Activated CD4-positive, alpha-beta T cell treated with anti-CD3 and anti-CD28 coated beads, Interleukin-2, amount 50 U/mL, for 1 hour (primary cell): ENCODE measurements at places on chromosomes 2 and 18.

DNA sequence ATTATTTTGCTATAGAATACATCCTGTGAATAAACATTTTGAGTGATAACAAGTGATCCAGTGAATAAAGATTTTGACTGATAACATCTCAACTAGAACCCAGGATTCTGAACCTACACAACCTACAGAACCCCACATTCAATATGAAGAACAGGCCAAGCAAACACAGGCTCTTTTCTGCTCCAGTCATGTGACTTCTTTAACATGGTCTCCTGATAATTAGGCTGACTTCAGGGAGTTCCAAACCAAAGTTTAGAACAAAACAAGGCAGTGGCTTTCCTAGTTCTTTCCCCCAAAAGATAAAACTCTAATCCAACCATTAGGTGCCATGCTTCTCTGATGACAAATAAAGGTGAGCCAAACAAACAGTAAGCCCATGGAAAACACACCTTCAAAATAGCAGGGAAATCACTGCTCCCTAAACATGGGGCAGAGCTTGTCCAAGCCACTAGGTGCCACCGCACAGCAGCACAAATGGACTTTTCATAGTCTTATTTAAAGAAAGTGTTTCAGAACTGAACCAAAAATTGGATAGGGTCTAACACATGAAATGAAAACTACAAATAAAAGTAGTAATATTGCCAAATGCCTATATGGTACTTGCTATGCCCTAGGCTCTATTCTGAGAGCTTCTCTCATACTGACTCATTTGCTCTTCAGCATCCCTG lies 95.3 kb downstream of the EVA1A start:
- DNase-seq = no peak

GRCh38 chr18:49656073-49656692 lies 94.3 kb downstream of the LIPG start:
- no peak for DNase-seq

GRCh38 chr2:37868866-37869265 lies 56.2 kb upstream of the RMDN2 start:
- no peak for DNase-seq

- no peak for DNase-seq
Measured at GRCh38 chr2:40606862-40607261, 155.0 kb upstream of the SLC8A1 start.

- DNase-seq = no peak
Measured at GRCh38 chr2:17813742-17814473, 2.4 kb upstream of the MSGN1 start.

DNA sequence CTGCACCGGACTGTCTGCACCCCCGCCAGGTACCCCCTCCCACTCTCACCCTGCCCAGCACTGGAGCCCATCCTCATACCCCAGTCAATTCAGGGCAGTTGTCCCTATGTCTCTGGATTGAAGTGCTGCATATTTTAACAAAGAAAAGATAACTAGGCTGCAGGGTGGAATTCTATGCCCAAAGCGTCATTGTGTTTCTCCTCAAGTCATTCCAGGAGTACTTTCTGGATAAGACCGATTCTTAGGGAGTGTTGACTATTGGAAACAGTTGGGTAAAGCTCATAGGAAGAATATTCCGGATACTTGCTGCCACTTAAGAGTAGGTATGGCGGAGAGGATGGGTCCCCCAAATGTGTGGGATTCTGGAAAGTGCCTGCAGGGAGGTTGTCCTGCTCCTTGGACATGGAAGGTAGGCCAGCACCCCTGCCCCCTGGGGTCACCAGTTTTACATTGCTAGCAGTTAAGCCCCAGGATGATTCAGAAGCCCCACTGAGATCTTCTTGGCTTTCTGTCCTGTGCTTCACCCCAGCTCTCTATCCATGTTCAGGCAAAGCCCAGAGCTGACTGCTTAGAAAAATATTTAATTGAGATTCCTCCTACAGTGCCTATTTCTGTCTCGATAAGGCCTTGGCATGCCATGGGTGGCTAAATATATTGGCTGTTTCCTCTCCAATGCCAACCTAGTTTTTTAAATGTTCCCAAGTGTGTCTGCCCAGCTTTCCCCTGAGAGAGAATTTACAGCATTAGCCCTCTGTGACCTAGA lies 48.2 kb downstream of the RPL37A start:
- DNase-seq = no peak

GRCh38 chr18:32478317-32478716 lies 7.6 kb upstream of the GAREM1 start:
- no peak for DNase-seq

DNA sequence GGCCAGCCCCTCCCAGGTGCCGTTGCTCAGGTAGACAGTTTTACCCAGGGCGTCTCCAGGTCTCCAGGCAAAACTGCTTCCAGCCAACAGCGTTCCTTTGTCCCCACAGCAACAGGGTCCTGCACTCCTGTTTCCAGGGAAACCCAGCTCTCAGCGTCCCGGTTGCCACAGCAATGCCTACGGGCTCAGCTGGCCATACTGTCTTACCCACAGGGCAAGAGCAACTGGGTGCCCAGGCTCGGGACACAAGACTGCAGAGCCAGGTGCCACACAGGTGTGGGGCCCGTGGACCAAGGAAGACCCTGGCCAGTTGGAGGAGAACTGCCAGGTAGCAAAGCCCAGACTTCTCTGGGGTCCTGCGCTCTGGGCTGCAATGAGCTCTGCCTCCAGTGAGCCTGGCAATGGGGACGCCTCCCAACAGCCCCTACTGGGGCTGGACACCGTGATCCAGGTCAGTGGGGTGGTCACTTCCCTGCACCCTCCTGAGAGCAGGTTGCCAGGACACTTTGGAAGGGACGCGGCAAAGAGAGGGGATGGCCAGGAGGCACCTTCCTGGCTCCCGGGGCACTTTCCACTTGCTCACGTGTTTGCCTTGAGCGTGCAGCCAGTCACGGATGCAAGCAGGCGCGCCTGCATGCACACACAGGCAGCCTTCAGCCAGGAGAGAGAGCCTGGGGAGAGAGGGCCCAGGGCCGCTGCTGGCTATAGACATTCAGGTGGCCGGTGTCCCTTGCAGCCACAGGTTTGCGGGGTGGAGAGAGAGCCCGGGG lies at the start of gene CROCC2:
Gene CROCC2 (plus strand): TSS at position 196 of the 770 bp plus-strand sequence. CDS start 178 bp downstream, at position 374.
- no peak for DNase-seq

DNA sequence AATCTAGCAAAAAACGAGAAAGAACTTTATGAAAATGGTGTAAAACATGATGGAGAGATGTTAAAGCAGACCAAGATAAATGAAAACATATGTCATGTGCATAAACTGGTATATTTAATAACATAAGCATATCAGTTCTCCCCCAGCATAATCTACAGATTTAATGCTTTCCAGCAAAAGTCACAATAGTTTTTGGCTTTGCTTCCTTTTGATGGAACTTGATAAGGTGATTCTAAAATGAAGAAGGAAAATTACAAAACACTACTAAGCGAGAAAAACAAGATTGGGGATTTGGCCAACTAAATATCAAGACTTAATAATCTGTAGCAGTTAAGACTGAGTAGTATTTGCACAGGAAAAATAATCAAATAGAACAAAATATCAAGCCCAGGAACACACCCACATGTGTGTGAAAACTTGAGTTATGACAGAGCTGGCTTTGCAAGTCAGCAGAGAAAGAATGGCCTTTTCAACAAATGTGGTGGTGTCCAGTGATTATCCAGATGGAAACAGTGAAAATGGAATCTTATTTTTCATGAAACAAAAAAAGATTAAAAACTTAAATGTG lies 83.7 kb upstream of the L3MBTL4 start:
- DNase-seq = no peak

GRCh38 chr18:6734726-6735430 lies 5.4 kb downstream of the ARHGAP28 start:
- DNase-seq = no peak

GRCh38 chr18:78679613-78680260 lies 299.9 kb upstream of the SALL3 start:
- DNase-seq = no peak

DNA sequence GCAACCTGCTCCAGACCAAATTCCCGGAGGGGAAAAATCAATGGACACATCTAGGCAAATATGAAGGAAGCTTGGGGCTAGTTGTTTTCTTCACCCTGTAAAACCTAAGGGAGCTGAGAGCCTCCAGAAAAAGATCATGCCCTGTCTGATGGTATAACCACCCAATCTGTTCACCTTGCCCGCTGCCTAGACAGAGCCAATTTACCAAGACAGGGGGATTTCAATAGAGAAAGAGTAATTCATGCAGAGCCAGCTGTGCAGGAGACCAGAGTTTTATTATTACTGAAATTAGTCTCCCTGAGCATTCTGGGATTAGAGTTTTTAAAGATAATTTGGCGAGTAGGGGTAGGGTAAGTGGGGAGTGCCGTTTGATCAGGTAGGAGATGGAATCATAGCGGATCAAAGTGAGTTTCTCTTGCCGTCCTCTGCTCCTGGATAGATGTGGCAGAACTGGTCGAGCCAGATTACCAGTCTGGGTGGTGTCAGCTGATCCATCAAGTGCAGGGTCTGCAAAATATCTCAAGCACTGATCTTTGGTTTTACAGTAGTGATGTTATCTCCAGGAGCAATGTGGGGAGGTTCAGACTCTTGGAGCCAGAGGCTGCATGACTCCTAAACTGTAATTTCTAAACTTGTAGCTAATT lies 35.1 kb upstream of the B4GALT6 start:
- no peak for DNase-seq

GRCh38 chr18:70047931-70048603 lies 100.4 kb upstream of the CD226 start:
- no peak for DNase-seq

GRCh38 chr18:80086281-80086680 lies 22.8 kb upstream of the ADNP2 start:
- DNase-seq = no peak

DNA sequence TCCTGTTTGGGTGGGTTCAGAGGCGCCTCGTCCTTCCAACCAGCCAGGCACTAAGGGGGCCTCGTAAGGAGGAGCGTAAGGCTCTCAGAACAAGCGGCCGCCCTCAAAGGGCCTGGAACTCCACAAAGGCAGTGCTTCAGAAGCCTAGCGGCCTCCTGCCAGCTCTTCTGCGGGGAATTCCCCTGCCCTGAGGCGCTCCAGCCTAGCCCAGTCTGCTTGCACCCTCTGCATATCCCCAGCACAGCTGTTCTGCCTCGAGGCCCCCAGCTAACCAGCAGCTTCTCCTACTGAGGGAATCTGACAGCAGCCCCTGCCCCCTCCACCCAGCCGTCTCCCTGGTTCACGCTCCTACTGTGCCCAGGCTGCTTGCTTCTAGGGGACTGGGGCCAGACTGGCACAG lies 265.9 kb downstream of the TFCP2L1 start:
- no peak for DNase-seq

DNA sequence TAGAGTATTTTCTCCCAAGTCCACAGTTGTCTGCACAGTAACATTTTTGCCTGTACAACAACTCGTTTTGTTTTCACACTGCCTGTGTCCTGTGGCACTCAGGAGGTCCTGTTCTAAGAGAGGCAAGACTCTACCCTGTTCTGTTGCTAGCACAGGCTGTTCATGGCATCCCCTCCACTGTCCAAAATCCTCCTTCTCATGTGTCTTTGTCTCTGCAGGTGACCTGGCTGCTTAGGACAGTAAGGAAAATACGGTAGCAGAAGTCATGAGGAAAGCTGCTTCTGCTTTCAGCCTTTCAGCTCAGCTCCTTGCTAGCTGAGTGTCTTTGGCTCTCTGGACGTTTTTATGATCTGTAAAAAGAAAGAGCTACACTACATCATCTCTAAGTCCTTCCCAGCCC lies 205.9 kb downstream of the C1D start:
- no peak for DNase-seq
